ENCODE measurements at places on chromosomes 7 and 10.
A peak's percentile ranks its signal among the peaks of the same experiment; 100 is the strongest.

GRCh38 chr7:12771378-12771877 is 84.0 kb downstream of the ARL4A start:
- no peak for DNase-seq

DNA sequence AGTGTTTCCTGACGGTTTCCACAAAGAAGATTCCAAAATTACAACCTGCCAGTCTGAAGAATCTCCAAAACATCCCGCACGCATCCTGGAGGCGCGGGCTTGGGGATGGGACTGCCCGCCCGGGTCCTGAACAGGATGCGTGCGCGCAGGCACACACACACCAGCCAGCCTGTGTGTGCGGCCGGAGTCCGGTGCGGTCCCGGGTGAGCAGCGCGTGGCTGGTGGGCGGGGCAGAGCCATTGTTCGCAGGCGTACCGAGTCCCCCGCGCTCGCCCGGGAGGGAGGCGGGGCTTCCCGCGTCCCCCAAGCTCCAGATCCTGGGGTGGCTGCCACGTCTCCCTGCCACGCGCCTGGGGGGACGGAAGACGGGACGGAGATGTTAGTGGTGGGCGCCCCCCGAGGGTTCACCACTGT is 675 bp upstream of the SCD start:
- peak; percentile 69 for DNase-seq

- DNase-seq = no peak
Measured at GRCh38 chr10:17669185-17669872, 25.4 kb downstream of the STAM start.

GRCh38 chr7:114590298-114590697 is 175.7 kb downstream of the FOXP2 start:
- no peak for DNase-seq

- DNase-seq = no peak
Measured at GRCh38 chr10:56095506-56096225, 265.4 kb downstream of the ZWINT start.

GRCh38 chr7:31940167-31940566 is 130.0 kb downstream of the PDE1C start:
- no peak for DNase-seq

GRCh38 chr10:97229322-97230015 is 43.7 kb upstream of the SLIT1 start:
- DNase-seq = no peak

DNA sequence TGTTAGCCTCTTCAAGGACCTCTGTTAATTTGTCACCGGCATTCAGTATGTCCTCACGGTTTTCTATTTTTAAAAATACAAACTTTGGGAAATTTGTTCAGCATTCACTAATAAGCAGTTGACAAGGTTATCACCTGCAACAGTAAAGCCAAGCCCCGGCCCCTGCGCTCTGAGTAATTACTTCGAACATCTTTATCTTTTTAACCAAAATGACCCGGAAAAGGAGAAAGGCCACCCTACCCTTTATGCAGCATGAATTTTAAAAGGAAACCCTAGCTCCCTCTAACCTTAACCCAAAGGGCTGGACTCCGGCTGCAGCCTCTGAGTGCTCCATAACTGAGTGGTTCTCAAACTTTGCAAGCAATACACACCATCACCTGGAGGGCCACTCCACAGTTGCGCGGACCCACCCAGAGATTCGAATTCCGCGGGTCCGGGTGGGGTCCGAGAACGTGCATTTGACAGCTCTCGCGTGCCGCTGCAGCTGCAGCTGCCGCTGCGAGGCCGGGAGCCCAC is 940 bp downstream of the NSMCE4A start:
- DNase-seq = no peak

DNA sequence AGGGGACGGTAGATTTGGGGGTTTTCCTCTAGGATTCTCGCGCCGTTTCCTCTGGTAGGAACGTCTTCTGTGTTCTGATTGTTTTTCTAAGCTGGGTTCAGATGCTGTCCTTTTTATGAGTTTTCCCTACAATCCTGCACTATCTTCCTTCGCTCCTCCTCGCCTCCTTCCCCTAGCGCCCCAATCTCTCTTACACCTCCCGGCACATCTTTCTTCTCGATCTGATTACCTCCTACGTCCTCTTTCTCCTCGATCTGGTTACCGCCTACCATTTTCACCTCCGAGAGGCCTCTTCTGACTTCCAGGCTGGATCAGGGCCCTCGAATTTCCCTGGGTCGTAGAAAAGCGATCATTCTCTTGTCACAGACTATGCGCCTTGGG is 413 bp downstream of the BUD31 start:
- peak; percentile 64 for DNase-seq

DNA sequence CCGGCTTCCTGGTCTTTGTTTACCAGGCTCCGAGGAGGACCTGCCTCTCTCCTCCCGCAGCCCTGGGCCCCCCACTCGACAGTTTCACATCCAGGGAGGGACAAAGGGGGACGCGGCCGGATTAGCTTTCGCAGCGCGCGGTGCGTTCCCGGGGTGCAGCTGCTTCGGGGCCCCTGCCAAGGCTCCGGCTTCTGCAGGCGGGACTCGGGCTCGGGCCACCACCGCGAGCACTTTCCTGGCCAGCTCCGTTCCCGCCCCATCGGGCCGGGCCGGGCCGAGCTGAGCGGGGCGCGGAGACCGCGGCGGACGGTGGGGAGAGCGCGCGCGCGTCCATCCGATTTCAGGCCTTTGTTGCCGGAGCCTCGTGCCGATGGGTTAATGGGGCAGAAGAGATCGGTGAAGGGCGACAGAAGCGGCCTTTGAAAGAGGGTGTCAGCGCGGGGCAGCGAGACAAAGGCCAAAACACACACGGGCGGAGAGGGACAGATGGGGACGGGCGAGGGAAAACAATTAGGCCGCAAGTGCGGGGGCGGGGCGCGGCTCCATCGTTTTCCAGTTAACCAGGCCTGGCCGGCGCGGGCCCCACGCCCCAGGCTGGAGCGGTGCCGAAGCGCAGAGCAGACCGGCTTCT is 8.5 kb upstream of the UNCX start:
- DNase-seq = no peak

DNA sequence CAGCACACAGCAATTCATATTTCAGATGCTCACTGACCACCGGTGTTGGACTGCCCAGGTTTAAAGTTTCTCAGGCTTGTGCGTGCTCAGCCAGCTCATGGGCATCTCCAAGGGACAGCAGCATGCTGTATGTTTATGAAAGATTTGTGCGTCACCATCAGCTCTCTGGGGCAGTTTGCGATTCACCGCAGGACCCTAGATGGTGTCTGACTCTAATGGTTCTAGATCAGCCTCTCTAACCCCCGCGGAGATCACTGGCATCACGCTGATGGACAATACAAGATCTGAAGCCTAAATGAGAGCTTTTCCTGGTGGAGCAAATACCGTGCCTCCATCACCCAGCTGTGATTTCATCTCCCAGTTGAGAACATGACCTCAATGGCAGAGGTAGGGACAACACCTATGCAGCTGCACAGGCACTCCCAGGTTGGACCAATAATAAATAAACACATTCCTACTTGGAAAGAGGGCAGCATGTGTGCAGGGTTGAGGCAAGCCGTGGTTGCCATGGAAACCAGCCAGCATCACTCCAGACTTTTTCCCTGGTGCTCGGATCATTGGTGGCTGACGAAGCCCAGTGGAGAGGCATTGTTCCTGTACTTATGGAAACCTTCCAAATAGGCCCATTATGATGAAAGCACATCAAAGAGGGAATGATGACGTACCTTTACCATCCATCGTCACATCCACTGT is 253.6 kb downstream of the KCNMA1 start:
- DNase-seq = no peak

DNA sequence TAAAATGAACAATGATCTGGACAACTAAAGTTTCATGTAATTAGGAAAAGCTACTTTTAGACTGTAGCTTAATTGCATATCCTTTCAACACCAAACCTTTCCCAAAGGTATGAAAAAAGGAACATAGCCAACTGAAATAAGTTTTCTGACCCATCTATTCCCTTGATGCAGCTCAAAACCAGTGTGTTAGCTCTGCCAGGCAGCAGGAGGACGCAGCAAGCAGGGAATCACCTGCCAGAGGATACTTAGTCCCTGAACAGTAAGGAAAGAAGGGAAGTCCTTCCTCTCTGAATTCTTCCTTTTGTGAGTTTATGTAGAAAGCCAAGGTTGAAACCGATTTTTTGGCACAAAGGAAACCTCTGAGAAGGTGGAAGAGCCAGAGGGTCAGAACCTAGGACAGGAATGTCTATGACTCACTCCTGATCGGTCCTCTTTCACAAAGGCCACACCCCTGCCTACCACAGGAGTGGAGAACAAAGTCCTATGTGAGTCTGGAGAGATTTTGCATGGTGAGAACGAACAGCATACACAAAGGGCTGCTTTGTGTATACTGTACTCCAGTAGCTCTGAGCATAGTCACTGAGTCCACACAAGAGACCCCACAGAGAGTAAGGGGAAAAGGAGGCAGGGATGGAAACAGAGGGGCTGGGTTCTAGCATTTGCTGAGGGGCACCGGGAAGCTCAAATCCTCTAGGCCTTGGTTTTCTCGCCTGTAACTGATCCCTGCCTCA is 68.8 kb upstream of the GSDME start:
- no peak for DNase-seq

DNA sequence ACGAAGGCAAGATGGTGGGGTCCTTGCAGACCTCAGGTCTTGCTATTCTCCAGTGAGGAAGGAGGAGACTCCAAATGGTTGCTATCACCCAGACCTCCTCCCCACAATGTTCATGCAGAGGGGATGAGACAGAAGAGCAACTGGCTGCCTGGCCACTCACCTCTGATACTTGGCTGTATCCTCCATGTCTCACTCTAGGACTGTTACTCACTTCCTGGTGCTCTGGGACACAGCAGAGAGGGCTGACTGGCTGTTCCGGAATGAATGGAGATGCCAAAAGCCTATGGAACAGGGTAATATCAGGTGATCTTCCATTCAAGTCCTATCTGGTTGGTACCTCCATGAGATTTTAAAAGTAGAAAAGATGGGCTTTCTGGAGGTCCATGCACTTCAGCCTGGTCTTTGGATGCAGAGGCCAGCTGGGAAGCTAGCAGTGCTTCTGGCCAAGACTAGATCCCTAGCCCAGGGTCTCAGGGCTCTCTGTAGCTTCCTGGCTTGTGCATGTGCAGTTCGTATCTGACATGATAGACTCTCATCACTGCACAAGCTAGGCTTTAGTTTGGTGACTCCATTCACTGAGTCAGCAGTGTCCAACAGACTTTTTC is 27.0 kb upstream of the ABI1 start:
- DNase-seq = no peak

DNA sequence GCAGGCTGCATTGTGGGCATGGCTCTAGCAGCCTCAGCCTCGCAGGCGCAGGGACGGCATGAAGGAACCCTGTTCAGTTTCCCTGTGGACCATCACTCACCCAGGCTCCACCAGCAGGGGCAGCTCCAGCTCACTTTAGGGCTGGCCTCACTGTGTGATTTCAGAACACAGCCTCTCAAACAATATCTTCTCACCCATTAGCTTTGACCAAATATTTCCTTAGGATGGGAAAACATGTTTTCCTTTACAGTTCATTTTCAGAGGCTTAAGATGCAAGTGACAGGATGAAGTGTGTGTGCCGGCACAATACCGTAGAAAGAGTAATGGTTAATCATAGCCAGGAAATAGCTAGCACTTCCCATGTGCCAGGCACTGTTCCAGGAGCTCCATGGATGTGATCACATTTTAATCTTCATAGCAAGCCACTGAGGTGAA is 58.2 kb downstream of the LANCL2 start:
- no peak for DNase-seq

DNA sequence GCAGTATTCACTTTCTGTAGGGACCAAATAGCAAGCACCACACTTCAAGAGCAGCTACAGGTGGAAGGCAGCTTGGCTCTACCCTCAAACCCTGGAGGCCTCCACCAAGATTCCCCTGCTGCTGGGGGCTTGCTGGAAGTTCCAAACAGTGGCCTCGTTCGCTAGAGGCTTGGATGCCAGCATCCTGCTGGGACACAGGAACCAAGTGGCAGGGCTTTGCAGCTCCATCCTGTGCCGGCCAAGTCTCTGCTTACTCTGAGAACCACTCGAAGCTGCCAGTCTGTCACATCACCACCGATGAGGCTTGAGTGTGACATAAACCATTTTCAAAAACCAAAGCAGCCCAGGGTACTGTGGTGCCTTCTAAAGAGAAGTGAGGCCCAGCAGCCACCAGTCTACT is 69.2 kb upstream of the UNC5B start:
- no peak for DNase-seq

GRCh38 chr10:99233689-99234037 is 2.0 kb downstream of the HPSE2 start:
- no peak for DNase-seq

- DNase-seq = no peak
Measured at GRCh38 chr10:106643473-106643872, 521.0 kb downstream of the SORCS1 start.

DNA sequence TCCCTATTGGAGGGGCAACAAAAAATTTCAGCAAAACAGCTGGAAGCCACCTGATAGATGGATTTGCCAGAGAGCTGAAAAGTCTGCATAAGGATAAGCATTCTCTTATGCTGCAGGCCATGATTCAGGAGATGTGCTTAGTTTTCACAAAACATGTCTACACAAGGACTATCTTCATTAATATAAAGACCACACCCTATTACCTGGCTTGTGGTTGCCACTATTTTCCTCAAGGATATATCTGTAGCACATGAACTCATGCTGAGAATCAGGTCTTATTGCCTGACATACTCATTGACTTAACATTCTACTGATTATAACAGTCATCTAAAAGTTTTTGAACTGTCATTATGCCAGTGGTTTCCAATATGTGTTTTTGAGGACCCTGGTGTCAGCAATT is 7.1 kb upstream of the COL17A1 start:
- DNase-seq = no peak

DNA sequence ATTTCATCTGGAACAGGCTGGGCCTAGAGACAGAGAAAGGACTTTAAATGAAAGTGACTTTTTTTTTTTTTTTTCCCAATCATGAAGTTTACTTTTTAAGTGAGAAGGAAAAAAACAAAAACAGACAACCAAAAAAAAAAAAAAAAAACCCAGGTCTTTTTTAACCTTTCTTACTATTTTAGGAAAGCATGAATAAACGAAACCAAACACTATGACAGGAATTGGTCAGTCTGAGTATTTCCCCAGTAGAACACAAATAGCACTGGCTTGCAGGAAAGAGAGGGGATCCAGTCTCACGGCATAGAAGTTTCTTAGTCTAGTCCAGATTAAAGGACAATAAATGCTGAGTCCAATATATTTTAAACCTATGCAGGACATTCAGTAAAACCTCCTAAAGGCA is 180.5 kb upstream of the CCDC6 start:
- no peak for DNase-seq

- no peak for DNase-seq
Measured at GRCh38 chr7:121300685-121301420, 27.9 kb upstream of the WNT16 start.

- no peak for DNase-seq
Measured at GRCh38 chr7:29469976-29470557, 93.6 kb upstream of the PRR15 start.

- DNase-seq = no peak
Measured at GRCh38 chr10:86385806-86386205, 19.2 kb upstream of the GRID1 start.

Measured in Kasumi-1 (cell line).